BJ (cell line): ENCODE measurements at places on chromosomes 4 and X.

- no peak for DNase-seq
Measured at GRCh38 chr4:95619525-95620443, 71.0 kb upstream of the UNC5C start.

GRCh38 chrX:134990801-134991481, at the start of gene SMIM10:
Gene SMIM10 (plus strand): TSS chrX:134990991. CDS start chrX:134991096, 105 bp downstream.
- DNase-seq: no peak

GRCh38 chr4:104966349-104967033, 180.2 kb upstream of the TET2 start:
- no peak for DNase-seq

DNA sequence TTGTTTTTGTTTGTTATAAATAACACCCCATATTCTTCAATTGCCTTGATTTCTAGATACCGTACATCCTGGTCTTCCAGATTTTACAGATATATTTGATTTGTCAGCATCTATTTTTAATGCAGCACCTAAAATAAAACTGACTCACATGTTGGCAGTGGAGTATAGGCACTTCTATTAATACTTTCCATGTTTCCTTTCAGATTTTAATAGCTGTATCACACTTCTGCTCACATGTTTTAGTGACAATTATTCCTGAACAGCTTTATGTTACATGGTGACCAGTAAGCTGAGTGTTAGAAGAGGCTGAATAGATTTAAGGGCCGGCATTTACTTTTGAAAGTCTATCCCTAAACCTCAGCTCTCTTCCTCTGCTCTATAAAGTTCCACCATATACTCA, 46.1 kb downstream of the C4orf46 start:
- DNase-seq: no peak

- DNase-seq: no peak
Measured at GRCh38 chr4:141207961-141208360, 12.7 kb upstream of the ZNF330 start.

DNA sequence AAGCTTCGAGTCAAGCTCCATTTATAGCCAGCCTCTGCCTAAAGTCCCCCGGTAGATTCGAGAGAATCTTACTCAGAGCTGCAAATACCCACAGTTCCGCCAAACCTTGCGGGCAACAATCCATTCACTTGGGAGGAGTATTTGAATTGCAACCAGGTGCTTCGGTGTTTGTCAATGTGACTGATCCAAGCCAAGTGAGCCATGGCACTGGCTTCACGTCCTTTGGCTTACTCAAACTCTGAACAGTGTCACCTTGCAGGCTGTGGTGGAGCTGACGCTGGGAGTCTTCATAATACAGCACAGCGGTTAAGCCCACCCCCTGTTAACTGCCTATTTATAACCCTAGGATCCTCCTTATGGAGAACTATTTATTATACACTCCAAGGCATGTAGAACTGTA, 11.2 kb downstream of the CD40LG start:
- DNase-seq: no peak

DNA sequence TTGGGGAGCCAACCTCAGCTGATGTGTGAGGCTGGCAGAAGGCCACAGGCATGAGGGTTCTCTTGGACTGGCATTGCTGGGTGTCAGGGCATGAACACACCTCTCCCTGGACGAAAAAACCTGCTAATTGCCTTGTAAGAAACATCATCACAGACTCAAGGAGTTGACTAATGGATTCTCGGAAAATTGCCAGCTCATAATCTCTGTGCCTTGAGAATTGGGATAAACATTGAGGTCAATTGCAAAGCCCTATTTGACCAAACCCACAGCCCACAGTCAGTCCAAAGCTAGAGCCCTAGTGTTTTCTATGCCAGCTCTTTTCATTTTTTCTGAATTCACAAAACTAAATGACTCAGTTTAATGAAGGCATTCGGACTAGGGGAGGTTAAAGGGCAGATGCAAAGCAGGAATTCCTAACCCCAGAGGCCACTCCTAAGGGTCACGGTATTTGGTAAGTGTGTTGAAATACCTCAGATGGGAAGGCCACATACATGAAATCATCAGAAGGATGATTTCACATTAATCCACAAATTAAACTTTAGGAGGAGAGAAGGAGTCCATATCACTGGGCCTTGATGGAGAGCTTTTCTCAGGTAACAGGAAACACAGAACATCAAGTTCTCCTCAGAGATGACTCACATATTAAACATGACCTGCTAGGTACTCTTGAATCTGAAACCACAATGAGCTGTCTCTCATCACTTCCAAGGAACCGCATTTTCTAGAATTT, 39.0 kb upstream of the RASL11B start:
- peak; percentile 52 for DNase-seq

- DNase-seq: no peak
Measured at GRCh38 chr4:40427128-40427527, 92.0 kb downstream of the CHRNA9 start.

- DNase-seq: no peak
Measured at GRCh38 chr4:11487868-11488544, 59.3 kb upstream of the HS3ST1 start.

GRCh38 chr4:82984459-82984858, 26.2 kb downstream of the LIN54 start:
- peak; percentile 4 for DNase-seq

DNA sequence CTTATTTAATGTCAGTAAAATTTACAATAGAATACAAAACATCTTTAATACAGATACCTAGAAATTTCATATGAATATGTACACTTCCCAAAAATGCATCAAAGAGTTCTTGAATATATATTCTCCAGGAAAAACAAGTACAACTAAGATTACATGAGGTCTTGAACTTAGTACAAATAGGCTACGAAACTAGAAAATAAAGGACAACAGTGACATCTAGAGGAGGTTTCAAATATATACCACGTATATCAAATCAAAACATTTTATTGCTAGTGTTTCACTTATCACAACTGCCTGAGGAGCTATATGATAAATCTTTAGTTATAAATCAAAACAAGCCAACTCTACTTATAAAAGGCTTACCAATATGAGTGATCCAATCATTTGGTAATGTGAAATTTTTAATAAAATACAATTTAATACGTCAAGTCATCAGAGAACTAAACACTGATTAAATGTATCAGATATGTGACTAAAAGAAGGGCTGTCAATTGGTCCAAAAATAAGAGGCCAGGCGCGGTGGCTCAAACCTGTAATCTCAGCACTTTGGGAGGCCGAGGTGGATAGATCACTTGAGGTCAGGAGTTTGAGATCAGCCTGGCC, 36.6 kb downstream of the ANAPC10 start:
- no peak for DNase-seq

DNA sequence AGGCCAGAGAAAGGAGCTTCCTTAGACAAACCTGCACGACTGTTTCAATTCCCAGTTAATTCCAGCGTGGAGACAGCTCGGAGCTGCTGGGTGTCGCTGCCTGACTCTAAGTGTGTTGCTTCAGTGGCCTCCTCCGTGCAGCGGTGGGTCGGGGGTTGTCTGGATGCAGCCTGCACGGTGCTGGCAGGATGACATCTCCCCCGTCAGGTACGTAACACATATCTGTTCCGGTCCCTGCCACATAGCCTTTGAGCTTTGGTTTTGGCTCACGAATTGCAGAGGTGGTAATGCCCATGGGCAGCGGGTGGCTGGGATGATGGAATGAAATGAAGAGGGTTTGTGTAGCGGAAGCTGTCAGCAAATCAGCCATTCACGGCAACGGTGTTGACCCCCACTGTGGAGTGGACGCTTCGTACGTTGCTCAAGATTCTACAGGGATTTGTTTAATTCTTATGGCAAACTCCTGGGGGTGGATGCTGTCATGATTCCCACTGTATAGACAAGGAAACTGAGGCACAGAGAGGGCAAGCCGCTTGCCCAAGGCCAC, 33.7 kb upstream of the HMX1 start:
- no peak for DNase-seq

GRCh38 chr4:71830497-71831190, 46.8 kb upstream of the GC start:
- no peak for DNase-seq
